ENCODE measurements at places on chromosomes 6 and 20.

- no peak for DNase-seq
These were observed 849.9 kb upstream of the EYS start for GRCh38 chr6:66556936-66557335.

DNA sequence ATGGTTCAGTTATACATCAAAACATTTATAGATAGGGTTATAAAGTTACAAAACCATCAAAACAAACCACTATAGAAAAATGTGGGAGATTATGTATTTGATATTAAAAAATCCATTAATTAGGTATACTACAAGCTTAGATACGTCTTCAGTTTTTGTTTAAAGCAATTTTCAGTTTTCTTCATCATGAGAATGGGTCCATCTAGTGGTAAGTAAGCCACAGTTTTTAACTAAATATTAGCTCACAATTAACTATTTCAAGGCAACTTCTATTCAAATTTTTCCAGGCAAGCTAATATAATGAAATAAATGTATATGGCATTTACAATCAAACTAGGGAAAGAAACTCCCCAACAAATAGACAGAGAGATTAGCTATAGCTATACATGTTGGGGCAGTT is 44.4 kb downstream of the RNGTT start:
- no peak for DNase-seq

DNA sequence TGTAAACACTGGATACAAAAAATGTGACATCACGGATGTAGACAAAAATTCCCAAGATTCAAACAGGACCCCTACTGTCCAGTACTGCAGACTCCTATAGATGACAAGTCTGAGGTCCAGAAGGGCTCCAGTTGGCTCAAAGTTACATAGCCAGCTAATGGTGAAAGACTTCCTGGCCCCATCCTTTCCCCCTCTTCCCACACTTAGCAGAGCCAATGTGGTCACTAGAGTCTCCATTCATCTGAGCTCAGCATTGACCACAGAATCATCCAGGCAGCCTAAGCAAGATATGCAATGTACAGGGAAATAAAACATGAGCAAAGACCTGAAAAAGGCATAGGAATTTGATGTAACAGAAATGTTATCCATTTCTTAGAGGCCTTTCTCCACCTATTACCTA is 180.5 kb downstream of the ADAT2 start:
- no peak for DNase-seq

DNA sequence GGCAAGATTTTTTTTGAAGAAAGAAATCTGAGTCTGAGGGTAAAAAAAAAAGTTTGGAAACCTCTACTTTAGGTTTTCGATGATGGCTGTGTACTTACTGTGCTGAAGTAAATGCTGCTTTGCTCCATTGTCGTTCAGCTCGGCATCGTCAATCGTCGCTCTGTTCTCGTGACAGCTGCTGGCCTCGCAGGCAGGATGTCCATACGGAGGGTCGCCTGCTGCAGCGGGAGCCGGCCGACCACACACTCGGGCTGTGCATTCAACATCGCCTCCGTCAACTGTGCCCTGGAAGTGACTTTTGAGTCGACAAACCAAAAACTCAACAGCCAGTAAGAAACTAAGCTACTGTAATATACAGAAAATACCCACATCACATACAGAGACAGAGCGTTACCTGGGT is 53.1 kb upstream of the SMOC2 start:
- DNase-seq: no peak

GRCh38 chr20:8640461-8640860 is 428.4 kb upstream of the PLCB4 start:
- DNase-seq: no peak
